Nephron progenitor cell (in vitro differentiated cells): ENCODE measurements at places on chromosomes 2 and 18.

DNA sequence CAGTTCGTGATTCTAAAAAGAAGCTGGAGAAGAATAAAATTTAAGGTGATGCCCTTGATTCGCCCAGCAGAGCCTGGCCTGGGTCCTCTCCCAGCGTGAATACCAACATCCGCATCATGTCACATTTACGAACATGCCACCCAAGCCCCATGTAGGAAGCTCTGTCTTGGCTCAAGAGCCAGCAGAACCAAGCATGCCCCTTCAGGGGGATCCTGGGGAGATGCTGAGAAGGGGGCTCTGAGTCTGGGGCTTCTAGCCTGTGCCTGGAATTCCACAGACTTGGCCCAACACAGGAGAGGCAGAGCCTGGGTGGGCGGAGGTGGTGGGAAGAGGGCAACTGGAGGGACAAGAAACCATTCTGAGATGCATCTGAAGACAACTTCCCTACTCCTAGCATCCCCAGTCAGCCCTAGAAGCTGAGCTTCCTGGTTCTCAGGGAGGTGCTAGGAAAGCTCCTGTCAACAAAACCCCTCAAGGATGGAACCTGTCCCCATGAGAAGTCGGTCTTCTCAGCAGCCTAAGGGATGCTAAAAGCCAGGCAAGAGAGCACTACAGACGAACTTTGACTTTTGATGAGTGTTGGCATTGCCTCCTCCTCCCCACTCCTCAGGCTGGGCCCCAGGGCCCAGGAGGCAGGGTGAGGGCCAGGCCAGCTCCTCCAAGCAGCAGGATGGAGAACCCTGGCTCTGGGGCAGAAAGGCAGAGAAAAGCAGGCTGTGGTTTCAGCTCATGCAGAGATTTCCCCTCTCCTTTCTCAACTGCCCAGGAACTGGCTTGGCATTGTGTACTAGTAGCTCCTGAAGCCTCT lies 57.9 kb downstream of the POLR1A start:
- DNase-seq = no peak

GRCh38 chr2:212154477-212154878 lies 384.1 kb downstream of the ERBB4 start:
- DNase-seq = no peak

- DNase-seq = no peak
Observed at GRCh38 chr2:130825231-130825965, 11.3 kb upstream of the ARHGEF4 start.

DNA sequence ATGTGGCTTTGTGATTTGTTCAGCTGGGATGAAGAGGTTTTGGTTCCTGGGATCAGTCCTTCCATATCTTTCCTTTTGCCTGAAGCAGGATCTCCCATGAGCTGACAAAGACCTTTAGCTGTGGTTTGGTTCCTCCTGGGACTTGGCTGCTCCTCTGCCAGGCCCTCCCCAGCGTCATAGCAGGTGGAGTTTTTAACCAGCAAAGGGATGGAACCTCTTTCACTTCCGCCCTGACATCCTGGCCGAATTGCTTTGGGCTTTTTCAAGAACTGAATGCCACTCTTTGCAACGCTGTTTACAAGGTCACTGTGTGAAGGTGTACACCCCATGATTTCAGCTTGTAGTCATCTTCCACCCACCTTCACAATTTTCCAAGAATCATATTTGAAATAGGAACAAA lies 390 bp downstream of the PCARE start:
- DNase-seq = no peak

- no peak for DNase-seq
Observed at GRCh38 chr2:157477919-157478318, 34.0 kb upstream of the CYTIP start.

GRCh38 chr18:9106094-9106493 lies 3.6 kb downstream of the NDUFV2 start:
- no peak for DNase-seq

- no peak for DNase-seq
Observed at GRCh38 chr2:8222979-8223694, 458.7 kb upstream of the ID2 start.

DNA sequence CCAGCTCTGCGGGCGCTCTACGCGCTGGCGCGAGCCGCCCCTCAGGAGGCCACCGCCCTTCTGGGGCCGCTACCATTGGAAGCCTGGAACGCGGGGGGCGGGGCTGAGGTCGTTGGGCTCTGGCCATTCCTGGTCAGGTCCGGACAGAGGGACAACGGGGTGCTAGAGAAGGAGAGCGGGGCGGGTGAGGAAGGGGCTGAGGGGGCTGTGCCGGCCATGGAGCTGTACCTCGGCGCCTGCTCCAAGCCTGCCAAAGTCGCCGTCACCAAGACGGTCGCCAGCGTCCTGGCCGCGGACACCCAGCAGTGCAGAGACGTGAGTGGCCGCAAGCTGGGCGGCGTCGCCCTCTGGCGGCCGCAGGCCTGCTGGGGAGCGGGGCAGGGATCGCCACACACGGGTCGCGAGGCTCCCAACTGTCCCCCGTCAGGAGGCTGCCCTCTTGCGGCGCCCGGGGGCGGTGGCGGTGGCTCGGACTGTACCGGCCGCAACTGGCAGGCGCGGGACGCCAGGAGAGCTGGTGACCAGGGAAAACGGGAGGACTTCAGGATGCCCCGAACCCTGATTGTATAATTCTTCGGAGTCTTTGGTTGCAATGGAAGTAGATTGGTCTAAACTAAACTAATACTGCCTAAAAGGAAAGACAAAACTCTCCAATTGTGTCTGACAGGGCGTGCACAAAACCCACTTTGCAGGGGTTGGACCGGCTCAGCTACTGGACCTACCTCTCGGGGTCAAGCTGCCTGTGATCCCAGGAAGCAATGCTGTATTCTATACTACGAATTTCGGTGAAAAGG lies at the start of gene FSIP2:
Gene FSIP2, plus strand, starts transcription at position 126 of the 794 bp plus-strand sequence. Its CDS starts 91 bp downstream, at position 217.
- DNase-seq = peak; percentile 93

- DNase-seq = no peak
Observed at GRCh38 chr2:161246281-161246680, 61.9 kb upstream of the PSMD14 start.

DNA sequence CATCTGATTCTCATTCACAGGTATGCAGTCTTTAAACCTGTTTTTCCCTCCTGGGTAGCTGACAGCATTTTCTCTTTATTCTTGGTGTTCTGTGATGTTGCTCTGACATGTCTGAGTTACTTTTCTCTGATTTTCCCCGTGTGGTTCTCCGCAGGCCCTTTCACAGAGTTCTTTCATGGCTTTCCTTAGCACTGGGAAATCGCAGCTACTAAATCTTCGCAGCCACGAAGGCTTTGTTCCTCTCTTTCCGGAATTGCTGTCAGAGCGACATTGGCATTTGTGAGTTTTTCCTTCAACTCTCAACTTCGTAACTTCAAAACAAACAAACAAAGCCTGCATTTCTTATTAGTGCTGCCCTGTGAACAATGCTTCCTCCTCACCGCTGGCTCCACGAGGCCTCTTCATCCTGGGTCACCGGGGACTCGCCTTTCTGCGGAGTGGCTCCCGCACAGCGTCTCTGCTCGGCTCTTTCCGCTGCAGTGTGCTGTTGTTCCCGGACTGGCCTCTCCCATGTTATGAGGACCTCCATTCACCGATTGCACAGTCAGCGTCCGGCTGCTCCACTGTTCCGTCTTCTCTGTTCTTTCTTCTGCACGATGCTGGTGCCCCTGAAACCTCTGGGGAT lies 16.1 kb downstream of the COLEC11 start:
- DNase-seq = no peak

GRCh38 chr2:174611006-174611405 lies 13.4 kb upstream of the WIPF1 start:
- no peak for DNase-seq

DNA sequence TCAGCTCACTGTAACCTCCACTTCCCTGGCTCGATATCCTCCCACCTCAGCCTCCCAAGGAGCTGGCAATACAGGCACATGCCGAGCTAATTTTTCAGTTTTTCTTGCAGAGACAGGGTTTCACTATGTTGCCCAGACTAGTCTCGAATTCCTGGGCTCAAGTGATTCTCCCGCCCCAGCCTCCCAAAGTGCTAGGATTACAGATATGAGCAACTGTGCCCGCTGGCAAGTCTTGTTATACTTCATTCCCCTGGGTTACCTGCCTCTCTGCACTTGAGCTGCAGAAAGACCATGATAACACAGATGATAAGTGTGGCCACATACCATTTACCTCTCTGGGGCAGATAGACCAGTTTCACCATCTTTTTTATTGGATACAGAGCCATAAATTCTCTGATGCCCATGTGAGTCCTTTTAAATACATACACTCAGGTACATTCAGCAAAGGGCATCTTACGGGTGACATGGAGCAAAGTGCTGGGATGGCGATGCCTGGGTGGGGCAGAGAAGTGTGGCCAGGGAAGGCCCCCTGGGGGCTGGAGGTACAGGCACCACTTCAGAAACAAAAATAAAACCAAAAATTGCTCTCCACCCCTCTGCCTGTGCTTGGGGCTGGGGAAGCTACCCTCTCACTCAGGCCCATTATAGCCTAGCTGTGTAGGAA lies 20.4 kb downstream of the CCT7 start:
- no peak for DNase-seq

DNA sequence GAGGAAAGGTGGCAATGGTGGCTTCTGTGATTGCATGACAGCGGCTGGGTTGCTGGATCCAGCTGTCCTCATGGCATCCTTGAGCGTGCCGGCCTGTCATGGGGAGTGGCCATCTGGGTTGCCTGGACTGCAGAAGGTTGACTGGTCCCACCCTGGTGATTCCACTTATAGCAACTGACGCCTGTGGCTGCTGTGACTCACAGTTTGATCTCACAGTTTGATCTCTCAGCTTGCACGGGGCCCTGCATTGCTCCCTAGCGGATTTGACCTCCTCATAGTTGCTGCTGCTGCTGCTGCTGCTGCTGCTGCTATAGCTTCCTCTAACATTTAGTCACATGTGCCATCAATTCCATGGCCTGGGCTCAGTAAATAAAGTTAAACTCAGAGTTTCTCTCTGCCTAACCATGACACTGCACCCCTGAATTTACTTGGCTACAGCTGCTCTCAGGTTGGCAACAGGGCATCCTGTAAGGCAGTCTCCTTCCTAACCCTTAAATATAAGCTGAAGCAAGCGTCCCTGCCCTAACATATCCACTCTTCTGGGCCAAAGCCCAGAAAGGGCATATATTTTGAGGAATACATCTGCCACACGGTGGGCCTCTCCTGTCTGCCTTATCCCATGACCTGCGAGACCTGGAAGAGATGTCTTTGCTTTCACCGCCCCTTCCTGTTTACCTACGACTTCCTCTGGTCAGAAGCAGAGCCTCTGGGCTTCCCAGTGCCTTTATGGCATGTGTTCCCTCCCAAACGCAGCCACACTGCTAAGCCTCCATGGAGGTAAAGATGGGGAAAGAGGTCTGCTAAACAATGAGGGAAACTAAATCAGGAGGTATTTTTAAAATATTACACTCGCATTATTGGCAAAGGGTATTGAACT lies 37.8 kb upstream of the CCDC150 start:
- no peak for DNase-seq

DNA sequence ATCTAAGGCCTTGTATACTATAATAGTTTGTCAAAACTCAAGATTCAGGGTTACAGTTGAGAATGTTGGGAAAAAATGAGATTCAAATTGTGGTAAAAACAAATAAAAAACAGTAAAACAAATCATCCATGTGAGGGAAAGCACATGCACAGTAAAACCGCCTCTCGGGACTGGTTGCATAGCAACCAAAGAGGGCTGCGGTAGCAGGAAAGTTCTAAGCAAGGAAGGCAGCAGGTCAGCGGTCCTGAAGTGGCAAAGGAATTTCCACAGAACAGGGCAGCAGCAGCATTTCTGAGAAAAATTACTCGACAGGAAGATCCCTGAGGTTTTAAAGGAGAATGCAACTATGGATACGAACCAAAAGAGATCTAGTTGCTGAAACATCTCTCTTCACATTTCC lies 93.7 kb downstream of the DYNAP start:
- DNase-seq = peak; percentile 47

GRCh38 chr2:25551316-25551715 lies 122.1 kb downstream of the DTNB start:
- no peak for DNase-seq

GRCh38 chr2:135657806-135658582 lies 83.7 kb upstream of the UBXN4 start:
- DNase-seq = no peak

- DNase-seq = no peak
Observed at GRCh38 chr2:124272261-124272841, 247.3 kb downstream of the CNTNAP5 start.

DNA sequence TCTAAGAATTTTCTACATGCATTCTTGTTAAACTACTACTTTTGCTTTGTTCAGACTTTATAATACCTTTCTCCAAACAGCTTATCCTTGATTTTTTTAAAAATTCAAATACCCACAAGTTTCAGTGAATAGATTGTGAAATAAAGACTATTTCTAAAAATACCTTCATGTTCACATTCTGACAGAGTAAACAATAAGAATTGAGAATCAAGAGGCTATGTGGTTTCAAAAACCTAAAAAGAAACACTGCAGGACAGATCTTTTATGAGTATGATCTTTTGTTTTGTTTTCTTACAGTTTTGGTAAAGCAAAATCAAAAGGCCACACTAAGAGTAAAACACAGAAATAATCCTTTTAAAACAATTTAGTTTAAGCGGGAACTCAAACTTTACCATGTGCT lies 21.2 kb downstream of the ALS2 start:
- no peak for DNase-seq

- no peak for DNase-seq
Observed at GRCh38 chr2:238700506-238701340, 147.2 kb upstream of the TWIST2 start.

DNA sequence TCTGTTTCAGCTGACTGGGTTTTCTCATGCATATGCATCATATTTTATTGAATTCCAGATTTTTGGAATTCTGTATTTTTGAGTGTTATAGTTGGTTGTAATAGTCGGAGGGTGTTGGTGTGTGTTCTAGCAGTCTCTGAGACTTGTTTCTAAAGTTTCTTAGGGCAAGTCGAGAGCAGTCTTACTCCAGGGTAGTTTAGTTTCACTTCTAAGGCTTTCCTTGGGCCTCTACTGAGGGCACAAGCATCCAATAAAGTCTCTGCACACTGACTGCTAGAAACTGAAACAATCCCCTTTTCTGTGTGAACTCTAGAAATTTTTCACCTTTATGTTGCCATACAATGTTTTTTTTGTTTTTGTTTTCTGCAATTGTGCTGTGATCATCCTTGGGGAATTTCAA lies 663.7 kb upstream of the LRATD1 start:
- no peak for DNase-seq

- DNase-seq = no peak
Observed at GRCh38 chr2:64145714-64146113, 1.5 kb upstream of the PELI1 start.

DNA sequence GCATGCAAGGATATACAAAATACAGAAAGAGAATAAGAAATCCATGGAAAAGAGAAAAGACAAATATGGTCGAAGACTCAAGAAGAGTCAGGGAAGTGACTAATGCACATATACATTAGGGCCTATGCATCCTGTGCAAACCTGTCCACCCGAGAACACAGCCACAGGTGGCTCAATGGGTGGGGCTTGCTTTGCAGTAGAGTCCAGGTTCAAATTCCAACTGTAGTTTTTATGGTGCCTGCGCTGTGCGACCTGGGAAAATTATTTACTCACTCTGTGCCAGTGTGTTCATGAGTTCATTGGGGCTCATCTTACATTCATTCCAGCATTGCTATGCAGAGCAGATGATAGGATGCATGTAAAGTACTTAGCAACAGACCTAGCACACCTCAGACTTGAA lies 244.7 kb downstream of the CTNNA2 start:
- DNase-seq = no peak
